ENCODE measurements at places on chromosomes 7 and 10.

DNA sequence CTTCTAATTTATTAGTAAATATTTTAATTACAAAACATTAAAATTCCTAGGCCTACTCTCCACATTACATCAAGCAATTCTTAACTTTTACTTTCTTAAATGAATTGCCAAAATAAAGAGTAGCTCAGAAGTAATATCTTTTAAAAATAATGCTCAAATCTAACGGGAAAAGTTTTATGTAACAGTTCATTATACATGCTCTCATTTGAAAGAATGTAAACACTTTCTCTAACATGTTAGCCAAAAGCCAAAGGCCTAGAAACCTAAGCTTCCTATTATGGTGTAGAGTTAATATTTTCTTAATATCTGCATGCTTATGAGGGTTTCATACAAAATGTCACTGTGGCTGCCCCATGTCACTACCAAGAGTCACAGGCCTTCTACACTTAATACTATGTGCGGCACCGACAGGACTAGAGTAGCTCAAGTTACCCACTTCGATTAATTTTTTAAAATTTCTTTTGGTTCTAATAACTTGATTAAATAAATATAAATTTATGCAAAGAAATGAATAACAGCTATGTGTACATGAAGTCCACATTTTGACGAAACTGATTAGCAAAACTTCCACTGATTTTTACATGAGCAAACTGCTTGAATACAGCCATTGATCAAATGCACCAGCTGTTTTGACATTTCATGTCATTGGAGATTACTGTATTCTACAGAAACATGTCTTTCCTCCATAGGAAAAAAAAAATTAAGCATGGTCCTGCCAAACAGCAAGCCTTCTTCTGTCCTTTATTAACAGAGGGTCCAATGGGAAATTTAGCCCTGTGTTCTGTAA lies 3.5 kb downstream of the COBL start:
- DNase-seq, result no peak

- DNase-seq, result no peak
These were observed 232.1 kb downstream of the PTPRN2 start for GRCh38 chr7:158355456-158356065.

GRCh38 chr7:19663816-19664462 lies 44.9 kb downstream of the POLR1F start:
- no peak for DNase-seq

DNA sequence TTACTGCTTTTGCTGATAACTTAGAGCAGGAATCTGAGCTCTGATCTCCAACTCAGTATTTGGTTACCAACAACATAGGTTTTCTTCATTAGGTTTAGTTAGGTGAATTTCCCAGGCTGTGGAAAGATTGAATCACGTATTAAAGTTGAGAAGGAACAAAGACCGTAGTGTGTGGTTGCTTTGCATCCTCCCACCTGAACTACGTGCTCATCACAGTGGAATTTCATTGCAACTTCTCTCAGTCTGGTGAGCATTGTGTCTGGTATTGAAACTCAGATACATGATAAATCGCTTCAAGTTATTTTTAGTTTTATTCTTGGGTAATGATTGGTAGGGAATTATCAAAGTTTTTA lies 139.4 kb upstream of the AKR1E2 start:
- peak; percentile 86 for DNase-seq

DNA sequence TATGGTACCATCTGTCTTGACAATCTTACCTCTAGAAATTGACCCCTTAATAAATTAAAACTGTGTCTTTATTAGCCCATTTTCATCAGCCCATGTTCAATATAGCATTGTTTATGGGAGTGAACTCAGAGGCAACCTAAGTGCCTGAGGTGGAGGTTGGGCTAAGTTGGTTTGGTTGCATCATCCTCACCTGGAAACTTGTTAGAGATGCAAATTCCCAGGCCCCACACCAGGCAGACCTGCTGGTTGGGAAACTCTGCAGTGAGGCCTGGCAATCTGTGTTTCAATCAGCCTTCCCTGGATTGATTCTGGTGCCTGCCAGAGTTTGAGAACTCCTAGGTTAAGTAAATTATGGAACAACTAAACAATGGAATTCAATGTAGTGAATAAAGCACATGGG lies 9.4 kb upstream of the FAM170B start:
- no peak for DNase-seq

DNA sequence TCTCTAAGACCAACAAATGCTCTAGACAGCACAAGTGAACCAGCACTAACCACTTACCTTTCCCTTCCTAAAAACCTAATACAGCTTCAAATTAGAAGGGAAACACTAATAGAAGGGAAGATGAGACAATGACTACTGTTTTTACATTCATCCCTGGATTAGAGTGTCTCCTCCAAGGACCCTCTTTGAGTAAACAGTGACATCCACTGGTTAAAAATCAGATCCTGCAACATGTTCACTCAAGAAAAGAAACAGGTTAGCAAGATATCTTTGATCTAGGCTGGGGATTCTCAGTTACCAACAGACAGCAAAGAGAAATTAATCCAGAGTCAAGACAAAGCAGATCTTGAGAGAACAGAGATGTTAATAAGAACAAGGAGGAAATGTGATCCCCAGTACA lies 177.7 kb upstream of the GHITM start:
- no peak for DNase-seq

- DNase-seq, result peak; percentile 80
These were observed 29.7 kb upstream of the SEC61G start for GRCh38 chr7:54788664-54789063.

- DNase-seq, result no peak
These were observed 173.3 kb downstream of the LSM5 start for GRCh38 chr7:32316839-32317238.

- no peak for DNase-seq
These were observed 31.6 kb upstream of the LYZL1 start for GRCh38 chr10:29257106-29257783.

DNA sequence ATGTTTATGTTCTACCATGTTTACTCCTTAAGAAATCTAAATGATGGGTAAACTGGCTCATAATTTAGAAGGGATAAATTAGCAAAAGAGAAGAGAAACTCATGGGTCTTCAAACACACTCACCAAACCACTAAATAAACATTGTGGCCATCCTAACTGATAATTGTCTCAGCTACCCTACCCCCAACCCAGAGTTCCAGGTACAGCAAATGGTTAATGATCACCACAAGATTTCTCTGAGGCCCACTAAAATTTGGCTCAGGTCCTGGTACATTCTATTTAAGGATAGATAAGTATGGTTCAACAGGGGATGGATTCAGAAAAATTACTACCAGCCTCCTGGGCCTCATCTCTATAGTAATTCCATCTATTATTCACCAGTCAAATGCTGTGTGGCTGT lies 21.4 kb downstream of the SLC25A13 start:
- DNase-seq, result no peak

- no peak for DNase-seq
These were observed 918 bp downstream of the DBNL start for GRCh38 chr7:44045226-44046014.

DNA sequence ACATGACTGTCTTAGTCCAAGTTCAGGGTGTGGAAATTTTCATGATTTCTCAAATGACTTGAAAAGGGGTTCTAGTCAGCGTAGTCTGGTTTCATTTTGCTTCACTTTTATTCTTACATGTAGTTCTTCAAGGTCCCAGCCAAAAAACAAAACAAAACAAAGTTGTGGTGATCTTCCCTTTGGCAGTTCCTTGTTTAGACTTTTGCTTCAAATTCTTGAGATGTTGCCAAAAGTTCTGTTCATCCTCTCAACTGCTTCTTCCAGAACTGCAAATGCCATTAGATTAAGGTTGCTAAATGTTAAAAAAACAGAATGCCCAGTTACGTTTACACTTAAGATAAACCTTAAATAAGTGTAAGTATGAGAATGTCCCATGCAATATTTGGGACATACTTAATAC lies 370.8 kb upstream of the LRRTM3 start:
- no peak for DNase-seq

- no peak for DNase-seq
These were observed 4.8 kb upstream of the CAMK1D start for GRCh38 chr10:12344375-12345110.

DNA sequence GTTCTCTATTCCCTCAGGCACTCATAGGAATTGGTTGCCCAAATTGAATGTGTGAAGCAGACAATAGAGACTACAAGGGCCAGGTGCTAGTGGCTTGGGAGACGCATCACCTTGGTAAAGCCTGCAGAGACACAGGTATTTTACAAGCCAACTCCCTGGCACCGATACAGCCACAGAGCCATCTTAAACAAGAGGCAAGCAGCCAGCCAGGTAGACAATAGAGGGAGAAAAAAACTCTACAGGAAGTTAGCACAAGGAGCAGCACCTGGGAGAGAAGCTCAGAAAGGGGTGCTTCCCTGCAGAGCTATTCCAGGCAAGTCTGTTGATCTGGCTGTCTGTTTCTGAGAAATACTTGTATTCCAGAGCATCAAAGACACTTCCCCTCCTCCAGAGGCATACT lies 43.0 kb upstream of the CDK1 start:
- DNase-seq, result no peak

DNA sequence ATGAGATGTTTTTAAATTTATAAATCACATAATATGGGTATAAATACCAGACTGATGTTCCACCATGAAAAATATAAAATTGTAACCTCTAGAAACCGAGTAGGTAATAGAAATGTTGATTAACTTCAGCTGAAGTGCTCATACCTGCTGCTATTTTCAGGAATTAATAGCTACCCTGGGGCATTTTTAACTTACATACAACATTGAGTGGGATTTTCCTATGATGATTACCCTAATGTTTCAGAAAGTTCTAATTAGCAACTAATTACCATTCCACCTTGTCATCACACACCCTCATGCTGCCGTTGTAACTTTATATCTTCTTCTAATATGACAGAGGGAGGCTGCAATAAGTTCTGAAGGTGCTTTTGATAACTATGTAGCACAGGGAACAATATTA lies 53.5 kb upstream of the ARHGAP12 start:
- DNase-seq, result no peak

DNA sequence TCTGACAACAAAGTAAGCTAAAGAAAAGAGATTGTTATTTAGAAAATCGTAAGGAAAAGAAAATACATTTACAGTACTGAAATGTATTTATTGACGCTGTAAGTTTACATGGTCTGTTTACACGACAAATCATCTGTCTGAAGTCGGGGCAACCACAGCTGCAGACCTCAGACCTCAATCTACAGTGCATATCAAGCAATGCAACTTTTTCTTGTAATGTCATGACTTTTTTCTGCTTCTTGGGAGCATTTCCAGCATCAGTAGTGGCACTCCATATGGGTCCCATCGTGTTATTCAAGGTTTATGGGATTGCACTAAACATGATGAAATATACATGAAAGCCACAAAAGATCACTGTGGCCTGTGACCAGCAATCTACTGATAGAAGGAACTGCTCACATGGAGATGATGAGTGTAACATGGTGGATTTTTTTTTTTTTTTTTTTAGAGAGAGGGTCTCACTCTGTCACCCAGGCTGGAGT lies 77.1 kb downstream of the MTPN start:
- no peak for DNase-seq

GRCh38 chr10:71077143-71077581 lies 135.2 kb upstream of the UNC5B start:
- no peak for DNase-seq
